ENCODE measurements at places on chromosomes 5 and 9. TPM values are rescaled to one million over a fixed set of nuclear protein-coding genes. Genes with fewer than 3 reads are reported as not detected.

DNA sequence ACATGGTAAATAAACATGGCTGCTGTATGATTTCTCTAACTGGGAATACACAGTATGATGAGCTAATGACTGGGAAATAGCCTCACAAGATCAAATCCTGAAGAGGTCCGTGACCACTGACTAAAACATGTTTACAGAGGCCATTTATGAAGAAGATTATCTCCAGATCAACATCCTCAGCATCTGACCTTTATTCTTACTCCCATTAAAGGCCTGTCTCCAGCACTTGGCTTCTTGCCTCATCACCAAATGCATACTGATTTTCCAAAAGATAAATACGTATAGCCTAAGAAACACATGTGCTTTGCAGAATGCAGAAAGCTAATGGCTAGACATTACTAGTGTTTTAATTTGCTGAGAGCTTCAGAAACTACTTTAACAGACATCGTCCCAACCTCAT, 108.0 kb upstream of the TSLP start:
- DNase-seq = no peak

- no peak for DNase-seq
These were observed 771 bp upstream of the TMEM171 start for GRCh38 chr5:73119451-73120157.

DNA sequence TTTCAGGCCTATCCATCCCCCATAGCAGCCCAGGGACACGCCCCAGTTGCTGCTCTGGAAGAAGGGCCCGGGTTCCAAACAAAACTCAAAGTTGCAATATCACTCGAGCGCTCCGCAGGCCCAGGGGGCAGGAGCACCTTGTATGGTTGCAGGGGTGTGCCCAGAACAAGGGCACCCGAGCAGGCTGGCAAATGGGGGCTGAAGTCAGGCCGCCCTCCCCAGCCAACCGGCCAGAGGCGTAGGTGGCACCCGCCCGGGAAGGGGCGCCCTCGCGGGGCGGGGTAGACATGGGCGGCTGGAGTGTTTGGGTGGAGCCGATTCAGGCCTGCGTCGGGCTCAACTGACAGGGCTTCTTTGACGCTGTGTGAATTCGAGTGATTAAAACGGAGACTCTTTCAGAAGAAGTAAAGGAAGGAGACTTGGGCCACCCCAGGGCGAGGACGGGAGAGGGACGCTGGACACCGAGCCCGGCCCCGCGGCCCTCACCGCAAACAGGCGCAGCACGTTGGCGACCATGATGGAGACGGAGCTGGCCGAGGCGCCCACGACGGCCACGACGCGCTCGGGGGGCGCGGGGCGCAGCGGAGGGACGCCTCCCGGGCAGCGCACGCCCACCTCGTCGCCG, 1.1 kb downstream of the GRM6 start:
- no peak for DNase-seq

DOLPP1 gene
- total RNA-seq = 16.5 TPM

LSM11 gene
- total RNA-seq = 90.5 TPM

DNA sequence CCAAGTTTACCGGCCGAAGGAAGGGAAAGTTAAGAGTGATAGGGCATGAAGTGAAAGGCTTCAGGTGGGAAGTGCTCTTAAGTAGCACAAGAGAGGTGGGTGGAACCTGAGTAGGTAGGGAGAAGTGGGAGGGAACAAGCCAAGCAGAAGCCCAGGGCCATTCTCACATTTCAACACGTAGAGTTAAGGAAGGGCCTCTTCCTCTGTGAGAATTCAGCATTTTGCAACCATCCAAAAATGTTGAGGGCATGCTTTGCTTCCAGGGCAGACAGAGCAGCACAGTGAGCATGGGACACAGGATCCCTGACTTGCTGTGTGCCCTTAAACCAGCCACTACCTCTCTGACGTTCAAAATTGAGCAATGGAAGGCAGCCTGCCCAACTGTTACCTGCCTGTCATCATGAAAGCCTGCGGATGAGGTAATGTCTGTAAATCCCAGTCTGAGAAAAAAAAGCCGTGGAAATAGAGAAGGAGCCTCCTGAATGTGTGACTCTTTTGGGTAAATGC, 3.3 kb downstream of the CYFIP2 start:
- DNase-seq = no peak

DNA sequence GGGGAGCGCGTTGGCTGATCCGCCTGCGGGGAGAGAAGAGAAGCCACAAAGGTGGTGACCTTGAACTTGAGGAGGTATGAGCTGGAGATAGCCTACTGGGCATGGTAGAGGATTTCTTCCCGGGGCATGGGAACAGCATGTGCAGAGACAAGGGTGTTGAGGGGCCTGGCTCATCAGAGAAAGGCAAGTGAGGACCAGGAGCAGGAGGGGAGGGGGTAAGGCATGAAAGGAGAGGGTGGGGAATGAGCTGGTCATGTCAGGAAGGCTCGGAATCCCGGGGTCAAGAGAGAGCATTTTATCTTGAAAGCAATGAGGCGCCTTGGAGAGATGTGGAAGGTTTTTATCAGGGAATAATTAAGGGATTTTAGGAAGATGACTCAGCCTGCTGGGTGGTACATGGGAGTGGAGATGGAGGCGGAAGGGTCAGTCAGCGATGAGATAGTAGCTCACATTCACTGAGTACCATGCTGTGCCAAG, 121.1 kb downstream of the LHX2 start:
- DNase-seq = no peak

ZSWIM6 gene
- 57.4 TPM for total RNA-seq

DBN1 gene
- total RNA-seq = 170 TPM

MARVELD2 gene
- 0.78 TPM for total RNA-seq

GRCh38 chr5:132059696-132060500, 557 bp upstream of the IL3 start:
- DNase-seq = no peak

DNA sequence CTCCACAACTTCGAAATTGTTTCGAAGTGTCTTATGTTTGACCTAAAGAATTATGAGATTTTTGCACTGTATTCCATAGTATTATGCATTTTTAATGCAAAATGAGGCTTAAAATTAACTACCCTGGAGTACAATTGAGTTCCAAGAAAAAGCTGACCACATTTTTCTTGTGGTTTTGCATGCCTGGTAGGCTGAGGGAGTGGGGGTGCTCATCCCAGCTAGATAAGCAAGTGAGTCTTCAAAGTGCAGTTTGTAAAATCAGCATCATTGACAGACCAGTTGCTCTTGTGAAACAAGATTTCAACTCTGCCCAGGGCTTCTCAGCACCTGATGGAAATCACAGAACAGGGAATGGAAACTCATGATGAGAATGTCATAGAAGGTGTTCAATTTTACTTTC, 17.0 kb upstream of the NDUFS4 start:
- no peak for DNase-seq

IRX1 gene
- not detected for total RNA-seq

DNA sequence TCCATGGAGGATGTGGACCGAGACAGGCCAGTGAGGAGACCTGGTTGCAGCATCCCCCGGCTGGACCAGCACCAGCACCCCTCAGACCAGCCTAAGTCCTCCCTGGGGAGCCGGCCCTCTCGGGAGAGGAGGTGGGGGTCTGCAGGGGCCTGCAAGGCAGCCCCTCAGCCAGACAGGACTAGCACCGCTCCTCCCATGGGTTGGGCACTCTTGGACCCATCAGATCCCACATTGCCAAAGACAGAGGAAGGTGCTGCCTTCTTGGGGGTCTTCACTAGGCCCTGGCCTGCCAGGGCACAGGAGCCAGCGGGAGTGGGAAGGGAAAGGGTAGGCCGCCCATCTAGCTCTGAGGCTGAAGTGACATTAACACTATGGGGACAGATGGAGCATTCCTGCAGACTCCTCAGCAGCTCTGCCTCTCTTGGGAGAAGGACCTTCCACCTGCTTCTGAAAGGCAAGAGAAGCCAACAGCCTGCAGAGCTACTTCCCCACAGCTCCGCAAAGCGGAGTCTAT, 6.8 kb downstream of the IL13 start:
- DNase-seq = no peak

- no peak for DNase-seq
These were observed 19.7 kb downstream of the FNBP1 start for GRCh38 chr9:130023144-130023787.

TSLP gene
- not detected for total RNA-seq

SLC36A3 gene
- not detected for total RNA-seq

- no peak for DNase-seq
These were observed 81.1 kb downstream of the EGFLAM start for GRCh38 chr5:38339446-38339845.

- no peak for DNase-seq
These were observed 108.0 kb downstream of the STARD4 start for GRCh38 chr5:111404270-111404769.

DNA sequence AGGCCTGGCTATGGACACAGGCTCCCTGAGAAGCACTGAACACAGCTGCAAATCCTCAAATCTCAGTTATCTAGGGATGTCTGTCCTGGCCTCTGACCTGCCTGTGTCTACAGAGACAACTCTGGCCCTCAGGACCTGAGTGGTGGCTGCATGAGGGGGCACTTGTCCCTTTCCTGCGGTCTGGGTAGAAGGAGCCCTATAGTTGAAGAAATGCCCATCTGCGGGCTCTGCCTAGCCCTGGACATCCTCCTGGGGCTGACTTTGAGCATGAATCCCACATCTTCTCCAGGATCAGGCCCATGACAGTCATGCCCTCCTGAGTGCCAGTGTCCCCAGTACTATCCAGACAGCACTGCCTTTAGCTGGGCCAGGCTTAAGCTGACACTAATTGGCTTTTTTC, 10.0 kb downstream of the DNAJB5 start:
- DNase-seq = no peak

DNA sequence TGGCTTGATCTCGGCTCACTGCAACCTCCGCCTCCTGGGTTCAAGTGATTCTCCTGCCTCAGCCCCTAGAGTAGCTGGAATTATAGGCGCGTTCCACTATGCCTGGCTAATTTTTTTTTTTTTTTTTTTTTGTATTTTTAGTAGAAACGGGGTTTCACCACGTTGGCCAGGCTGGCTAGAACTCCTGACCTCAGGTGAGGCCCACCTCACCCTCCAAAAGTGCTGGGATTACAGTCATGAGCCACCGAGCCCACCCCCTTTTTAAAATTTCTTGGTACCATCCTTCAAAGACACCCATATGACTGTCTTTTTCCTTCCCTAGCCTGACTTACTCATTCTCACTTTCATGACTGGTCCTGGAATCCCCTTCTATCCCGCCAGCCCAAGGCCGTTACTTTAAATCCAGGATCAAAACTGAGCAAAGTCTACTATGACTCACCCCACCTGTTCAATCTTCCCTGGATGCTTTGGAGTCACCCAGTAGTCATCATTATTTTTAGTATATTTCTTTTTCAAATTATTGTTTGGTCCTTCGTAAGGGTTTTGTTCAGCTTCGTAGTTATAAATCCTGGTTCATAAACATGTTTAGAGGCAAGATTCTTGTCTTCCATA, 1.2 kb upstream of the TBCA start:
- no peak for DNase-seq

- DNase-seq = no peak
These were observed 219.9 kb upstream of the NFIL3 start for GRCh38 chr9:91643481-91644077.

DNA sequence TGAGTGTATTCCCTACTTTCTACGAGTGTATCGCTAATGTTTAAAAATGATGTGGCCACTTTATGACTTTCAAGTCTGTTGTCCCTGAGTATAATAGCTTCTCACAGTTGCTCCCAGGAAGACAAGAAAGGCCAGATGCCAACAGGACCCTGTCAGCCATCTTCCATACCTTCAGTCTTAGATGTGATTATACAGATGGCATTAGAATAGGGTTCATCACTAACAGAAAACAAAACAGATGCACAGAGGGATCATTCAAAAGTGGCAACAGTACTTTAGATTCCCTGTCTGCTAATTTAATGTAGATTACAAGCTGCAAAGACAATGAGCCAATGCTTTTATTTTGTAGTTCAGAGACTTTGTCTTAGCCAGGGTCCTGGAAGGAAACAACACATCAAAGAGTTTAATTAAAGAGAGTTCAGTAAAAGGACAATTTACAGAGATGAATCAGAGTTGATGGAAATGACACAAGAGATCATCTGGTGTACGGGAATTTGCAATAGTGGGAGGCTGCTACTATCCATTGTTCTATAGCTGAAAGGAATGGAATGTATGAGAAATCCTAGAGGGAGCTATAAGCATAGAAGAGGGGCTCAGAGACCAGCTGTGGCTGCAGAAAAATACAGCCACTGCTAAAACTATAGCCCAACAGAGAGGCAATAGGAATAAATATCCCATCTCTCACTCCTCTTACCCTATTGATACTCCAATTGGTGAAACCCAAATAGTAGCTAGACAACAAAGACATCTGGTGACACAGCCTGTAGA, 393.7 kb upstream of the SMC2 start:
- DNase-seq = no peak

DNA sequence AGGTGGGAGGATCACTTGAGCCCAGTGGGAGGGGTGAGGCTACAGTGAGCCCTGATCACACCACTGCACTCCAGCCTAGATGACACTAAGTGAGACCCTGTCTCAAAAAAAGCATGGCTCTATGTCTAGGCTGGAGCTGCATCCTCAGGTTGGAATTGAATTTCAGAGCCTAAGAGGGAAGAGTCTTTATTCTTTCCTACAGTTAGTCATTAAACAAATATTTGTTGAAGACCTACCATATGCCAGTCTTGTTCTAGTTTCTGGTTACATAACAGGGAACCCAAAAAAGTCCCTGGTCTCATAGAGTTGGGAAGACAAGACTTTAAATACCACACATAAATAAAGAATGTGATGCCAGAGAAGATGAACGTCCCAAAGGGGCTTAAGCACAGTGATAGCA, 6.9 kb upstream of the GRPEL2 start:
- no peak for DNase-seq

GRCh38 chr9:81207651-81208050, 481.7 kb downstream of the TLE1 start:
- DNase-seq = no peak

MLANA gene
- not detected for total RNA-seq

GRCh38 chr5:137504916-137505315, 5.8 kb upstream of the SPOCK1 start:
- DNase-seq = no peak

GRCh38 chr9:36872641-36873040, 161.4 kb downstream of the PAX5 start:
- no peak for DNase-seq

DNA sequence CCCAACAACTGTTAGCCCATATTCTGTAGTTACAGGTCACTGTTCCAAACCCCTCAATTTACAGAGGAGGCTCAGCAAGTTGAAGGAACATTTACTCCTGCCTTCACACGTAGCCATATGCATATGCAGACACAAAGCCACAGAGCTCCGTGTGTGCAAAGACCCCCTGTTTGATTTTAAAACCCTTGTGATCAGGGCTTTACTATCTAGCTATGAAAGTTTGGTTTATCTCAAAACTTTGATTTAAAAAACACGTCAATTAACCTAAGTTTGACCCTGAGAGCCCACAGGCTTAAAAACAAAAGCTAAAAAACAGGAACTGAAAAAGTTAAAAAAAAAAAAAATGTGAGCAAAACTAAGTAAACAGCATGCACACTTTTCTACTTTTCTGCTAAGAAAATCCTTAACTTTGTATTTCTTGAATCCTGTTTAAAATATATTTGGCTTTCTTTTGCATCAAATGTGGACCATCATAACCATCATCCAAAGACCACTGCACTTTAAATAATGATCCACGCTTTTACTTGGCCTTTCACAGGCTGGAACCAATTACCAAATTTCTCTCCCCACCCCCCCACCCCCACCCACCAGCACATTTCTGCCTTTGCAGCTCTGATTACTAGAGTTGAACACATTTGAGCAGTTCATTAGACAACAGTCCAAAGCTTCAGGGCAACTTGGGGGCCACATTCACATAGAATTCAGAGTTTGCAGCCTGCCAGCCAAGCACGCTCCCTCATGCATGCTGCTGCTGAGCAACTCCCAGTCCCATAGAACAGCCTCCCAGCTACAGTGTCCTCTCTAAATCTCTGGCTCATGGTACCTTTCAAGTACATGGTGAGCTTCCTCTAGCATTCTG, 128.8 kb upstream of the MAP3K1 start:
- no peak for DNase-seq

All from occipital lobe (tissue), 3 donors.